ENCODE measurements at places on chromosomes 1 and 21.

- DNase-seq = no peak
These were observed 597 bp upstream of the TRAF3IP3 start for GRCh38 chr1:209755256-209755655.

DNA sequence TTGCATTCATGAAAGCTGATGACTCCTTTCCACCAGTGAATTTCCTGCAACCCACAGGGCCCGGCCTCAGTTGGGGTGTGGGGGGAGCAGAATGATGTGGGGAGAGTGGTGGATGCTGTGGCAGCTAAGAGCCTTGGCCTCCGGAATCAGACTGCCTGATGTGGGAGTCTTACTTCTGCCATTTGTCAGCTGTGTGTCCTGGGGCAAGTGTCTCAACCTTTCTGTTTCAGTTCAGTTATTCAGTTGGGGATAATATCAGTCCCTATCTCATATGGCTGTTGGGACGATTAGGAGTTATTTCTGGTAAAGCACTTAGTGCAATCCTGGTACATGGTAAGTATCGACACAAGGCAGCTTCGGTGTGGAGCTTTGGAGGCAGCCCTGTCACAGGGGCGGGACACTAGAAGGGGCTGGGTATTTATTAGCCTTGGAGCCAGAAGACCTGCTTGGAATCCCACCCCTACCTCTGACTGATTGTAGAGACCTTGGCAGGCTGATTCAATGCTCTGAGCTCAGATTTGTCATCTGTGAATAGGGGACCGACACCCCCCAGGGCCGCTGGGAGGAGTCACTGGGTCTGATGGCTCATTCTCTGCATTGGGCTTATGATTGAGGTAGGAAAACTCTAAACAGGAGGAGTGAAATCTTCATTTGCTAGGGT lies 19.6 kb downstream of the ARHGEF10L start:
- DNase-seq = no peak

DNA sequence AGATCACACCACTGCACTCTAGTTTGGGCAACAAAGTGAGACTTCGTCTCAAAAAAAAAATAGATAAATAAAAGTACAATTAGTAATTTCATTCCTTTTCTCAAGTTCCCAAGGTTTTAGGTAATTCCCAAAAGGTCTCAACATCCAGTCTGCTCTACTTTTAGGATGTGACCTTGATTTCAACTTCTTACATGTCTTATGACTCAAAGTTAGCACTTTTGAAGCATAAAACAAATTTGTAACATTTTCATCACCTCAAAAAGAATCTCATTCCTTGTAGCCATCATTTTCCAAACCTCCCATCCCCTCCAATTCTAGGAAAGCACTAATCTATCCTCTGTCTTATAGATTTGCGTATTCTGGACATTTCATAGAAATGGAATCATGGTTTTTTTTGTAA lies 32.2 kb downstream of the SNX27 start:
- no peak for DNase-seq

DNA sequence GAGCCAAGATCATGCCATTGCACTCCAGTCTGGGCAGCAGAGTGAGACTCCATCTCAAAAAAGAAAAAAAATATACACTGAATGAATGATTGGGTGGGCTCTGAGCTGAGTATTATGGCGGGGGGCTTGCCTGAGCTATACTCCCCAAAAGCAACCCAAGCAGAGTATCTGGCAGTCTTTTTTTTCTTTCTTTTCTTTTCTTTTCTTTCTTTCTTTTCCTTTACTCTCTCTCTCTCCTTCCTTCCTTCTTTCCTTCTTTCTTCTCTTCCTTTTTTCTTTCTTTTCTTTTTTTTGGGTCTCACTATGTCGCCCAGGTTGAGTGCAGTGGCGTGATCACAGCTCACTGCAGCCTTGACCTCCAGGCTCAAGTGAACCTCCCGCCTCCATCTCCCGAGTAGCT lies 27.7 kb downstream of the KIAA1614 start:
- no peak for DNase-seq

All from HEK293T (cell line).